ENCODE measurements at places on chromosomes 2 and 18.

GRCh38 chr2:16319551-16320121, 346.0 kb downstream of the CYRIA start:
- no peak for DNase-seq

DNA sequence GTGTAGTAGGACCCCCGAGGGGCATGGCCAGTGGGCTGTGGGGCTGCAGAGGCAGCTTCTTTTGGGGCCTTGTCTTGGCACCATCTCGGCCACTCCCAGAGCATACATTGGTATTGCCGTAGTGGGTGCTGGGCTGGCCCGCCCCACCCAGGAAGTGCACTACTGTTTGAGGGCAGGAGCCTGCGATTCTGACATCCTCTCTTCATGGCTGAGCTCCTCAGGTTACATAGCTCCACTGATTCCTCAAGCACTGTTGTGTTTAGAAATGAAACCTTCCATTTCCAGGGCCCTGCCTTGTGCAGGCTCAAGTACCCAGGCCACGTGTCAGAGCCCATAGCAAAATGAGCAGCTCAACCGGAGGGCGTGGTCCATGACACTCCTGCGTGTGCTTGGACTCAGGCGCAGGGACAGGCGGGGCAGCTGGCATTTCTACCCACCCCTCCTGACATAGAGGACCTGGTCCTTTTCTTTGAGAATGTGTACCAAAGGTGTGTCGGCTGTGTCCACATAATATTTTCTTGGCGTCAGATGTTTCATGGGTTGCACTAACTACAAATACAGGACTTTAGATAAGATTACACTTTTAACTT, 67.9 kb downstream of the DGKD start:
- DNase-seq, result peak; percentile 59

DNA sequence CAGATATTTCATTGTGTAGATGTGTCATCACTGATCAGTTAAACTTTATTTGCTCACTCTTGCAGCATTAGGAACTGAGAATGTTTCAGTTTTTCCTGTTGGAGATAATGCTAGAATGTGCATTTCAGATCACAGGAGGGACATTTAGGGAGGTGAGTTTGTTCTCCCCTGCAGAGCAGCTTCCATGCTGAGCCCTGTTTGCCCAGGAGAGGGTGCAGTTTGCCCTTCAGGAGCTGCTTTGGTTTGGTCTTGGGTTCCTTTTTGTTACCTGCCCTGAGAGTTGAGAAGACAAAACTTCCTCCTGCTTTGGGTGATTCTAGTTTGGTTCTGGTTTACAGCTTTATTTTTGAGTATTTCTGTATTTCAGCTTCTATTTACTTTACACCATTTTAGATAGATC, 49.9 kb downstream of the DGKD start:
- DNase-seq, result peak; percentile 66

DNA sequence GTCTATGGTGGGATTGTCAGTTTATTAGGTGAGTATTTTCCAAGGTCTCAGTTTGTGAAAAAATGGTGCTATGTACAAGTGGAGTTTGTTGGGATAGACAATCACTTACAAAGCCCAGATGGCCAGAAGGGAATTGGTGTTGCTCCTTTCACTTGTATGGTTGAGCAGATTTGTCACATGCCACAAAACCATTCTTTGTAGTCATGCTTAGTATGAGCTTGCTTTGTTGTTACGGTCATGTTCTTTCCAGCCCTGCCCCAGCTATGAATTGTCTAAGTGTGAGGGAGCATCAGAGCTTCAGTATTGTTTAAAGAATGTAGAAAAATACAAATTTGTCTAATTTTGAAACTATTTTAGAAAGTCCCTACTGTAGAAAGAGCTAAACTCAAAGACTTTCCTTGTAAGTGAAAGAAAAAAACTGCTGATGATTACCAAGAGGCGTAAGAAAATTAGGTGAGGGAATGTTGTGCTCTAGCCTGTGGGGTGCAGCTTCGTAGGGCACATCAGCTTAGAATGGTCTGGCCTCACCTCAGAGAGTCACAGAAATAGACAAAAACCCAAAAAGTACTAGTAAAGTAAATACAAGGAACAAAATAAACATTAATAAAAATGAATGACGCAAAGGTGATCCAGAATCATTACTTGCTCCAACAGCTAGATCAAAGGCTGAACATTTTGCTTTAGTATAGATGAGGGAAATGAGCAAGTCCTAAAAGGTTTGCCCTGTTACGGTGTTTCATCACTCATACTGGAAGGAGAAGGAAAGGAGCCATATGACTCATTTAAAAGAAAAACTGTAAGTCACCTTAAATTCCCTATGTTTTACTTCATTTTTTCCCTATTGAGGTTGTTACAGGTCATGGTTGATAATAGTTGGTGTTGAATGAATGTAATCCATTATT, 9.2 kb downstream of the TGIF1 start:
- no peak for DNase-seq

All from A673 (cell line).